ENCODE measurements at places on chromosomes 16 and 17.

DNA sequence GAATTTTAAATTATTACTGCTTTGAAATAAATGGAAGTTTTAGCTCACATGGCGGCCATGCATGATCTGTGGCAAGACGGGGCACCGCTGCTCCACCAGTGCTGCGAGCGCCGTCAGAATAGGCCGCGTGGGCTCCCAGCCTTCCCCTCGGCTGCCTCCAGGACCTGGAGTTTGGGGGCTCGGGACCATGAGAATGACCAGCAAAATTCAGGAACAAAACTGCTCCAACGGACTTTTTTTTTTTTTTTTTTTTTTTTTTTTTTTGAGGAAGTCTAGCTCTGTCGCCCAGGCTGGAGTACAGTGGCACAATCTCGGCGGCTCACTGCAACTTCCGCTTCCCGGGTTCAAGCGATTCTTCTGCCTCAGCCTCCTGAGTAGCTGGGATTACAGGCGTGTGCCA lies 38.3 kb upstream of the AKAP1 start:
- no peak for DNase-seq

DNA sequence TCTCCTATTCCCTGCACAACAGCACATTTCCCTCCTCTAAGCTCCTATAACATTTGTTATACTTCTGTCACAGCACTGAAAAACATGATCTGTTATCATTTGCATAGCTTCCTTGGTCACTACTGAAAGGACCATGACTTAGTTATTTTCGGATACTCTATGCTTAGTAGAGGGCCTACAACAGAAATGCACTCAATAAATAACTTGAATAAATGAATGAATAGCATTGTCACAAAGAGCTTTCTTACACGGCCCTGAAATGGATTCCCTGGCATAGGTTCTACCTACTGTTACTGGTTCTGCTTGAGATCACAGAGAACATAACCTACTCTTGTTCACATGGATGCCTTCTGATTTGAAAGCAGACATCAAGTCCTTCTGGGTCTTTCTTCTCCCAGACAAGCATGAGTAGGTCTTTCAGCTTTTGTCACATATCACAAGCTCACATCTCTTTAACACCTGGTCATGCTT lies 41.6 kb downstream of the MYO1D start:
- DNase-seq: no peak

GRCh38 chr17:2563061-2563460 lies 30.4 kb upstream of the PAFAH1B1 start:
- no peak for DNase-seq

DNA sequence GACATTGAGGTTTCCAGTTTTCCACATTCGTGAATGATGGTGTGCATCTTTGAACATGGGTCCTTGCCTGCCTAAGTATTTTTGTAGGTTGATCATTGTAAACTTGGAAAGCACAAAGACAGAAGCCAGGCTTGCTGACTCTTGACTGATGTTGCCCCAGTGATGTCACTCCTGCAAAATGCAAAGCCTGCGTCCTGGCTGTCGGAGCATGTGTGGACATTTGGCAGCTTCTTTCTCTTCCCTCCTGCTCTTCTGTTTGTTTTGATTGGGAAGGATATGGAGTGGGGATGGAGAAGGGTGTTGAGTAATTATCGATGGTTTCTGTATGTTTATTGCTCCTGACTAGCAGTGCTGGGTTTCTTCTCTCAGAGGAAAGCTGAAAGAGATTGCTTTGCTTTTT lies 3.2 kb downstream of the NDE1 start:
- no peak for DNase-seq

DNA sequence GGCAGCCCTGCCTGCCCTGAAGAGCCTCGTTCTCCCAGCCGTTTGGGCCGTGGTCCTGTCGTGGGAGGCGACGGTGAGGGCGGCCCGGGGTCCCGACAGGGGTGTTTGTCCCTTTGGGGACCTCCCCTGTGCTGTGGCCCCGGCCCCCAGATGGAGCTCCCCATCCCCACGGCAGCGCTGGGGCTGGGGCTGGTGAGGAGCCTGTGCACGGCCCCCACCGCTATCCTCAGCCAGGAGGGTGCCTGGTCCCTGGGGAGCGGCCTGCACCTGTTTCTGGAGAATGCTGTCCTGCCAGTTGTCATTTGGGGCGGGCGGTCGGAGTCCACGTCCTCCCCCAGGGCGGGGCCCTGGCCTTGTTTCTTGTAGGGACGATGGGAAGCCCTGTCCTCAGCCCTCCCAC lies 6.6 kb downstream of the CAPN15 start:
- no peak for DNase-seq

- DNase-seq: no peak
Observed at GRCh38 chr17:78679495-78680395, 102.3 kb downstream of the CYTH1 start.

DNA sequence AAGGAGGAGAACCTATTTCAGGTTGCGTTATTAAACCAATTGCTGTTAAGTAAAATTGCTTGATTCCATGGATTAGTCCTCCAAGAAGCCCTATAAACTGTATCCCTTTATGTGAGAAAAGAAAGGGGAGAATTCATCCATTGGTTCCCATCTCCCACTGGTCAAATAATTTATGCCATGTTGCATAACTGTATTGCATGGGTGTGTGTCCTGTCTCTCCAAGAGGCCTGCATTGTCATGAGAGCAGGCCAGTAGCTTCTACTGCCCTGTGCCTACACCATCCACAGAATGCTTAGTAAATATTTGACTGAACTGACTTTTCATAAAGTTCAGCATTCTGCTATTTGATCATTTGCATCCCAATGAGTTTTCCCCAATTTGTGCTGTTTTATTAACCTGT lies 11.7 kb upstream of the TOB1 start:
- DNase-seq: no peak

DNA sequence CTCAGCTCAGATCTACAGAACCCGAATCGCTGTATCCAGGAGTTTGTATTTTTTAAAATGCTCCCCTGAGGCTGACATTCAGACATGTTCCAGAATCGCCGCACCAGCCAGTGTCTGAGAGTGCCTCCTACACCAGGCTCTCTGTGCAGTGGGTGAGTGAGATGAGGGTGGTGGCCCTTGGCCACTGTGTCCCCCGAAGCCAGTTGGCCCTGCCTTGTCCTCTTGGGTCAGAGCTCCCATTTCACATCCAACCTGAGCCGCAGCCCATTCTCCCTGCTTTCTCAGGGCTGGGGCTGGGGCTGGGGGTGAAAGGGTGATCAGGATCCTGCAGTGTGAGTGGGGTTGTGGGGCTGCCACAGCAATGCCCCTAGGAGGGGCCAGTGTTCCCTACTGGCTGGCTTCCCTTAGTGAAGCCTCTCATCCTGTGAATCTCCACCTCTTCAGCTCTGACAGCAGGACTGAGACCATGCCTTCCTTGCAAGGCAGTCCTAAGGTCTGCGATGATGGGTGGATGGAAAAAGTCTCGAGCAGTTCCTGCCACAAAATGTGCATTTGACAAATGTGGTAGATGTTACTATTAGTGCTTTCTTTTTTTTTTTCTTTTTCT lies 12.9 kb upstream of the MYCBPAP start:
- DNase-seq: no peak

DNA sequence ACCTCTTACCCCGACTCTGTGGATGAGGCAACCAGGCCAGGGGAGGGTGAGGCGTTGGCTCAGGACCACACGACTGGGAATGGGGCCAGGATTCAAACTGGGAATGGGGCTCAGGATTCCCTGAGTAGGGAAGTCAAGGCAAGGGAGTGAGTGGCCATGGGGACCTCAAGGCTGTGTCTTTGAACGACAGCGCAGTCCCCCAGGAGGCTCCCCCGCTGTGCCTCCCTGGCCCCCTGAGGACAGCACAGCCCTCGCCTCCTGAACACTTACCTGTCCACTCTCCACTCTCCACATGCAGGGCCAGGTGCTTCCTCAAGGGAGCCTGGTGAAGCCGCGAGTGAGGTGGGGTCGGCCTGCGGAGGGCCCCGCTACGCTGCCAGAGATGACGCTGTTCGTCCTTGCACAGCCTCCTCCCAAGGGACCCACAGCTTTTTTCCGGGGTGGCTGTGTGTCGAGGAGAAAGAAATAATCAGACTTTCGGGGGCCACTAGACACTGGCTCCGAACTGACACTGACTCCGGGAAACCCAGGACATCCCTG lies 6.9 kb downstream of the ZNF469 start:
- DNase-seq: no peak

- DNase-seq: no peak
Observed at GRCh38 chr17:78486946-78487680, 90.1 kb downstream of the DNAH17 start.

- no peak for DNase-seq
Observed at GRCh38 chr16:77777745-77778144, 10.6 kb upstream of the VAT1L start.

DNA sequence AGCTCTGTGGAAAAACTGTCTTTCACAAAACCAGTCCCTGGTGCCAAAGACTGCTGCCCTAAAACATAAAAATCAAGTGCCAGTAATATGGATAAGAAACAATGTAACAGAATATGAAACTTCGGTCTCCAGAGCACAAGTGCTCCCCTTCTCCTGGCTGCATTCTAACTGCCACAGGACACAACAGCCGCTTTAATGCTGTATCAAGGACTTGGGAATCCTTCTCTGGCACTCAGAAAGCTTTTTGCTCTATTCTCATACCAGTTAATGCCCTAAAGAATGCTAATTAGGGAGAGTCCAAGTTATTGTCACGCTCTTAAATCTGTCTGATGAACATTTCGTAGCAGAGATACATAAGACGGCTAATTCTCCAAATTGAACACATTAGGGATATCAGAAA lies 90.9 kb downstream of the PARN start:
- no peak for DNase-seq

- DNase-seq: no peak
Observed at GRCh38 chr16:105521-105920, 27.5 kb downstream of the MPG start.
